ENCODE measurements at places on chromosomes 16 and 17. TPM values are rescaled to one million over a fixed set of nuclear protein-coding genes. Genes with fewer than 3 reads are reported as not detected.
A peak's percentile ranks its signal among the peaks of the same experiment; 100 is the strongest.

The SEZ6 gene
- 0.37 TPM for total RNA-seq

The CBX8 gene
- 5.0 TPM for total RNA-seq

The ROGDI gene
- 23.9 TPM for total RNA-seq

DNA sequence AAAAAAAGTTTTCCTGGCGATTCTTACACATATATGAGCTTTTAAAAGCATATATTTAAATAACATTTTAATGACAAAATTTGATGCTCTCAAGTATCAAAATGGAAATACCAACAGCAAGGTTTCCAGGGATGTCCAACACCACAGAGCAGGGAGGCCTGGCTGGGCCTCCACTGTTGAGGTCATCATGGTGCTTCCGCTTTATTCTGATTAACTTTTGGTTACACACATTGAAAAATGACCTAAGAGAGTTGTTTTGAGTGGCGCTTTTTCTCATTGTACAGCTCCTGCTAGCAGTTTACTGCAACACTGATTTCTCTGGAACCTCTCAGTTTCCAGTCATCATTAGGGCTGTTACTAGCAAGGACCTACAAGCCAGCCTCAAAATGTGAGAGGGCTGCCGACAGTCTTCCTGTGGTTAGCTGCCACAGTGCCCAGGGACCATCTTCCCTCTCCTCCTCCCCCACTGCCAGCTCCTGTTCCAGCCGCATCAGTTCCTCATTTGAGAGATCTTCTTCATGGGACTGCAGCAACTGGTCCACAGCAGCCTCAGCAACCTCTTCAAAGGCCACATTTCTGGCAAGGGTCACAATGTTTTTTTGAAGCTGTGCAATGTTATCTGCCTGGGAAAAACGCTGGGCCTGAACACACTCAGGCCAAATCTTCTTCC, 21.3 kb downstream of the DEF8 start:
- no peaks in the 10 kb centered on the region for H3K36me3 ChIP-seq
- no peak for DNase-seq
- H3K4me3 ChIP-seq = no peak overlapping the region
- peaks cover 15% of the 10 kb centered on the region for H3K4me1 ChIP-seq
- no peaks in the 10 kb centered on the region for H3K27me3 ChIP-seq
- no peak overlapping the region for H3K27ac ChIP-seq

DNA sequence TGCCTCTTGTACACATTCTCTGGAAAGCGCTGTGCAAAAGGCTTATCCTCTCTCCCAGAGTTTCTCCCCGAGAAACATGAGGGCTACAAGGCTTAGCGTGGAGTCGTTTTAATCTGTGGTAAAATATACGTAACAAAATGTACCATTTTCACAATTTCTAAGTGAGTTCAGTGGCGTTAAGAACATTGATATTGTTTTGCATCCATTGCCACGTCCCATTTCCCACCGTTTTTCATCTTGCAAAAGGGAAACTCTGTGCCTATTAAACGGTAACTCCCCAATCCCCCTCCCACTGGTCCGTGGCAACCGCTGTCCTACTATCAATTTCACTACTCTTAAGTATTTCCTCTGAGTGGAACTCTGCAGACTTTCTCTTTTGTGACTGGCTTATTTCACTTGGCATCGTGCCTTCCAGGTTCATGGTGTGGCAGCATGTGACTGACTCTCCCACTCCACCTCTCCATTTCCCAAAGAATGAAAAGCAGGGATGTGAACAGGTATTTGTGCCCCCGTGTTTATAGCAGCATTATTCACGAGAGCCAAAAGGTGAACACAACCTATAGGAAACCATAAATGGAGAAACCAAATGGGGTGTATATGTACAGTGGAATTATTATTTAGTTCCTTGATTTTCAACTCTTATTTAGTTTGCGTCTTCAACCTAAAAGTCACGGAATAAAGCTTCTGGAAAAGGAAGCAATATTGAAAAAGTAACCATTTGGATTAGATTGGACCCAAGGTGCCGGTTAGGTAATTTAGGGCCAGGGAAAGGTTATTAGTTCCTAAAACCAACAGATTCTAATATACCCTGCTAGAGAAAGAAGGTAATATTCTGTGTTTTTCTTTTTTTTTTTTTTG, 1.1 kb upstream of the USP32 start:
- DNase-seq = peak; percentile 74
- no peaks in the 10 kb centered on the region for H3K36me3 ChIP-seq
- peak overlapping the region; percentile 93 for H3K4me3 ChIP-seq
- no peaks in the 10 kb centered on the region for H3K4me1 ChIP-seq

DNA sequence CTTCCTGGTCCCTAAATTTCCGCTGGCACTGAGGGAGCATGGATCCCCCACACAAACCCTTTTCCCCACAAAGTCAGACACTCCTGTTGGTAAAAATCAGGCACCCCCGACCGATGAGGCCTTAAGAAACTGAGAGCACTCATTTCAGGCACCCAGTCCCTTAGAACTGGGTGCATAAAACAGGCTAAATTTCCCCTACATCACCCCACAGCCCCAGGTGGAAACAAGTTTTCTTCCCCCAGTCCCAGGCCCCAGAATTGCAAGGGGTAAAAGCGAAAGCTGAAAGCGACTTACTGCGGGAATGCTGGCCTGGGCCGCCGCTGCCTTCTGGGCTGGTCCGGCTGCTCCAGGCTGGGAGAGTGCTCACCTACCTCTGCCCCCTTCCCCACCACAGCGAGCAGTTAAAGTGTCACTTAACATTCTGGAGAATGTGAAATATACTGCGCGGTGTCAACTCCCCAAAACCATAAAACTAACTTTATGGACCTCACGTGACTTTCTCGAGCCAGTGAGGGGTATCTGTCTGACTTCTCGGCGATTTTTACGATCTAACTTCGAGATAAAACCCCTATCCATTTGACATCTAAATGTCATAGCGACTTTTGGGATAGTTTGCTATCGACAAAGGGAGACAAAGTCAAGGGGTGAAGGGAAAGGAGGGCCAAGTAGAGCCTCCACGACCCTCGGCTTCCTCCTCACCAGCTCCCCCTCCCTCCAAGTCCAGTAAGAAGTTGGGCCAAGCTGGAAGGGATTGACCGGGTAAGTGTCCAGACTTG, at the start of gene HOXB3:
Gene HOXB3 (minus strand): TSS at position 411 of the 776 bp plus-strand sequence. CDS start 37,767 bp downstream, outside the sequence.
- DNase-seq = no peak
- H3K27me3 ChIP-seq = no peaks in the 10 kb centered on the region
- peak within 1 kb of the TSS; percentile 5 for H3K4me3 ChIP-seq
- H3K27ac ChIP-seq = peak within 1 kb of the TSS; percentile 88
- peaks cover 4% of the 10 kb centered on the region for H3K36me3 ChIP-seq

GRCh38 chr17:17181666-17182597, 24.2 kb downstream of the PLD6 start:
- DNase-seq = no peak
- peaks cover 13% of the 10 kb centered on the region for H3K36me3 ChIP-seq
- H3K27me3 ChIP-seq = no peaks in the 10 kb centered on the region
- no peaks in the 10 kb centered on the region for H3K4me1 ChIP-seq
- no peak overlapping the region for H3K4me3 ChIP-seq

DNA sequence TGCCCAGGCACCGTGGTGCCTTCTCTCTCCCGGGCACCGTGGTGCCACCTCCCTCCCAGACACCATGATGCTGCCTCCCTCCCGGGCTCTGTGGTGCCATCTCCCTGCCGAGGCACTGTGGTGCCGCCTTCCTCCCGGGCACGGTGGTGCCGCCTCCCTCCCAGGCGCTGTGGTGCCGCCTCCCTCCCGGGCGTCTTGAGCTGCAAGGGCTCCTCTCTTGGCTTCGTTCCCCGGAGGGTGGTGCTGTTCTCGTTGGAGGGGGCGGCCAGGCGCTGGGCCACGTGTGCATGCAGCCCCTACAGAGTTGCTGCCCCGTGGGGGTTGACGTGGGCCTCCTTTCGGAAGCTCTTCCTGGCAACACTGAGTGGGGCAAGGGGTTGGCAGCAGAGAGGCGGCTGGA, 8.2 kb downstream of the CENPX start:
- no peak overlapping the region for H3K4me3 ChIP-seq
- H3K4me1 ChIP-seq = no peaks in the 10 kb centered on the region
- no peak overlapping the region for H3K27ac ChIP-seq
- no peaks in the 10 kb centered on the region for H3K27me3 ChIP-seq

DNA sequence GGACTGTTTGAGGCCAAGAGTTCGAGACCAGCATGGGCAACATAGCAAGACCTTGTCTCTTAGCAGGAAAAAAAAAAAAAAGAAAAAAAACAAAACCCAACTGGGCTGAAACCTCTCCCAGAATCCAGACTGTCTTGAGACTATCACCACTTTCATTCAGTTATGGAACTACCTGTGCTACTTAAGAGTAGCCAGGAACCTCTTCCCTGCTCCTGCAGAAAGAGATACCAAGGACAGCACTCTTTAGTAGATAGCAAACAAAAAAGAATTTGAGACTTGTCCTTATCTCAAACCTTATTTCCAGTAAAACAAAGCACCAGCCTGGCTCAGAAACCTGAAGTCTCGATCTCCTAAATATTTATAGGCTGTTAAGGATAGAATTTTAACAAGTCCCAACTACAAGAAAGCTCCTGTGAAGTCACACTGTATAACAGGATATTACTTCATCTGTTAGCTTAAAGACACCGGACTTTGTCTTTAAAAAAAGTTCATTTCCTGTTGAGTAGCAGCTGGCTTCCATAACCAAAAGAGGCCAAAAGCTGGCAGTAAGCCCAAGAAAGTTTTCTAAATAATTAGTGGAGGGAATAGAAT, 5.1 kb downstream of the CDR2 start:
- no peak overlapping the region for H3K4me3 ChIP-seq
- H3K36me3 ChIP-seq = peaks cover 2% of the 10 kb centered on the region
- peaks cover 19% of the 10 kb centered on the region for H3K4me1 ChIP-seq
- H3K27me3 ChIP-seq = no peaks in the 10 kb centered on the region
- H3K27ac ChIP-seq = peak overlapping the region; percentile 85

DNA sequence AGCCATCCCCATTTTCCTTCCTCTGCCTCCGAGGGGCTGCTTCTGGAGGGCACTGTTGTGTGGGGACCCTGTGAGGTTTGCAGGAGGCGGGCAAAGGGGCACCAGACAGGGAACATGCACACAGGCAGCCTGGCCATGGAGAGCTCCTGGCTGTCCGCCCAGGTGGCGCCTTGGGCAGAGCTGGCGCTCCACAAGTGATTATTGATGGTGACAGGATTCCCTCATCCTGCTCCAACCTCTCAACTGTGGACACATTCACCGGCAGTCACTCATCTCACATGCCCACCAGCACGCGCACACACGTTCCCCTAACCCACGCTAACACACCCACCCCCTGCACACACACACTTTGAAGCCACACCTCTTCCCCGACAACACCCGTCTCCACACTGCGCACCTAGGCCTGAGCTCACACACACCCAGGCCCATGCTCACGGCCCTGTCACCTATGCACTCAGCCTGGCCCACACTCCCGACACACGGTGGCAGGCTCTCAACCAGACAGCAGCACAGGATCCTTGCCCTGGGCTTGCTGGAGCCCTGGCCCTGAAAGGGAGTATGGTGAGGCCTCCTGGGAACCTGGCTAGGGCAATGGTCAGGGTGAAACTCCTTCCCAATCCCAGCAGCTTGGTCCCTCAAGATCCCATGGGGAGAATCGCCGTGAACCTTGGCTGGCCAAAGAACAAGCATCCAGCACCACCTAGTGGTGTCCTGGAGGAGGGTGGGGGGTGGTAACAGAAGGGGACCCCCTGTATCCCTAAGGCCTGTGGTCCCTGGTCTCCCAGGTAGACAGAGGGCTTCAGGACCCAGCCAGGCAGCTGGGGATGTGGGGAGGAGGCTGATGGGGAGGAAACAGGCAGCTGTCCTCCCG, 3.6 kb downstream of the PNMT start:
- H3K27ac ChIP-seq = no peak overlapping the region
- H3K36me3 ChIP-seq = no peaks in the 10 kb centered on the region
- peak; percentile 72 for DNase-seq
- no peak overlapping the region for H3K4me3 ChIP-seq
- H3K27me3 ChIP-seq = peaks cover 16% of the 10 kb centered on the region

DNA sequence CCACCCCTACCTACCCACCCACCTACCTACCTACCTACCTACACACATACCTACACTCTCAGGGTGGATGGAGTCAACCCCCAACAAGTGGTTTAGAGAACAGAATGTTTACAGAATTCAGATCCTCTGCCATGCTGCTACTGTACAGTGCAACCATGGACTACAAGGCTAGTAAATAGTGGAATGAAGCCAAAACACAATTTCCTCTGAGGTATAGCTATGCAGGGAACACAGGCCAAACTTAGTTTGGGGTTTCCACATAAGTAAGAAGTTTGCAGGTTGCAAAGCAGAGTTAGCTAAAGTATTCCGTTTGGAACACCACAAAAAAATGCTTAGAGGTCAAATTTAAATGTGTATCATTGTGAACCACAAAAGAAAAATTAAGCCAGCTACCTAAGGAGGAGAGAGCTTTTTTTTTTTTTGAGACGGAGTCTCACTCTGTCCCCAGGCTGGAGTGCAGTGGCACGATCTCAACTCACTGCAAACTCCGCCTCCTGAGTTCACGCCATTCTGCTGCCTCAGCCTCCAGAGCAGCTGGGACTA, 2.7 kb upstream of the AP1G1 start:
- no peak for DNase-seq
- no peaks in the 10 kb centered on the region for H3K36me3 ChIP-seq

- no peak for DNase-seq
- H3K36me3 ChIP-seq = no peaks in the 10 kb centered on the region
- H3K4me1 ChIP-seq = no peaks in the 10 kb centered on the region
These were observed 50.8 kb downstream of the MRTFB start for GRCh38 chr16:14121872-14122271.

- no peak for DNase-seq
- H3K27ac ChIP-seq = no peak overlapping the region
- peaks cover 8% of the 10 kb centered on the region for H3K36me3 ChIP-seq
- H3K4me1 ChIP-seq = peaks cover 4% of the 10 kb centered on the region
- no peak overlapping the region for H3K4me3 ChIP-seq
These were observed 10.1 kb downstream of the HIRIP3 start for GRCh38 chr16:29985271-29985811.

- no peaks in the 10 kb centered on the region for H3K4me1 ChIP-seq
- peaks cover 5% of the 10 kb centered on the region for H3K27me3 ChIP-seq
- H3K4me3 ChIP-seq = no peak overlapping the region
- H3K27ac ChIP-seq = no peak overlapping the region
- no peaks in the 10 kb centered on the region for H3K36me3 ChIP-seq
- DNase-seq = no peak
These were observed 100.2 kb upstream of the SDK2 start for GRCh38 chr17:73744411-73744810.

GRCh38 chr16:626787-627453, 3.9 kb upstream of the WFIKKN1 start:
- no peak overlapping the region for H3K27ac ChIP-seq
- H3K36me3 ChIP-seq = peaks cover 5% of the 10 kb centered on the region

DNA sequence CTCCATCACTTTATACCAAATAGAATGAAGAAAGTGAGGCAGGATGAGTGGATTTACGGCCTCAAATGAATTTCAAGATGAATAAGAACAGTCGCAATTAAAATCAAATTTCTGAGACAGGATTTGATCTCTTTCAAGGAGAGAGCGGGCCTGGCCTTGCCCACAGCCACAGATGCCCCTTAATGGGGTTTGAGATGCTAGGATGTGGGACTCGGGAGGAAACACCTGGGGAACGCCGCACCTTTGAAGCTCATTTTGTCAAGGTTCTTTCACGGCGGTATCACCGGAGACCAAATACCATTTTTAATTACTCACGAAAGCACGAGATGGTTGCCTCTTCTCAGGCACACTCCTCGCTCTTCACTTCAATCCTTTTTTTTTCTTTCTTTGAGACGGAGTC, 178.1 kb upstream of the SDK2 start:
- H3K36me3 ChIP-seq = no peaks in the 10 kb centered on the region
- no peaks in the 10 kb centered on the region for H3K27me3 ChIP-seq
- H3K4me3 ChIP-seq = no peak overlapping the region
- DNase-seq = no peak
- H3K4me1 ChIP-seq = peaks cover 2% of the 10 kb centered on the region

GRCh38 chr16:48426244-48427141, 41.3 kb upstream of the SIAH1 start:
- H3K36me3 ChIP-seq = no peaks in the 10 kb centered on the region
- no peaks in the 10 kb centered on the region for H3K27me3 ChIP-seq
